ENCODE measurements at places on chromosomes 11 and 22.

DNA sequence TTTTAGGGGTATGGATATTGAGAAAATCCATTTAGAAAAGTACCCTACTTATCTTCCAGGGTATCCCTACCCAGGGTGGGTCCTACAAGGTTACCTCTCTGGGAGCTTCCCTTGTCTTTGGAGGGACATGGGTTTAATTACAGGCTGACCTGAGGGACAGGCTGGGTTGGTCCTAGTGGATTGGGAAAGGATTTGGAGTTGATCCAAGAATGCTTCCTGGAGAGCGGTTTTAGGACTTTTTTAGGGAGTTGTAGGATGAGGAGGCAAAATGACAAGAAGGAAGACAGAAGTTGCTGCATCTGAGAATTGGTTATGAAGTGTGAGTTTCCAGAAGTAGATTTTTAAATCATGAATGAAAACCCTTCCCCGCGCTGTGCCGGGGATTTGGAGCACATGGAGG, 61.8 kb upstream of the CRTAM start:
- no peak for DNase-seq

- DNase-seq = no peak
These were observed 638 bp downstream of the PARVA start for GRCh38 chr11:12377824-12378593.

DNA sequence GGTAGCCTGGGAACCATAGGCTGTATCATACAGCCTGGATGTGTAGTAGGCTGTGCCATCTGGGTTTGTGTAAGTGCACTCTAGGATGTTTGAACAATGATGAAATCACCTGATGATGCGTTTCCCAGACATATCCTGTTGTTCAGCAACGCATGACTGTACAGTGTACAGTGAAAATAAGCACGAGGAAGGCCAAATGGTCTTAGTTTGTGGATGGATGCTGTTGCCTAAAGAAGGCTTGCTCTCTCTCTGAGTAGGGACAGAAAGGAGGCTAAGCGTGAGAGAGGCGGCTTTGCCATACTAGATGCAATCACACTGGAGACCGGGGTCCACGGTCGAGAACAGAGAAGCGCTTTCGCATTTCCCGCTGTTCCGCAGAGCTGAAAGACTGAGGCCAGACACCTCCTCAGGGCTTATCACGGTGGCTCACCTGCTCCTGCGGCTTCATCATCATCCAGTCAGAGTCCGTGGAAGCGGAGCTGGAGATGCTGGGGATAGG, 27.6 kb upstream of the APLP2 start:
- no peak for DNase-seq

GRCh38 chr11:131441051-131441810, 70.8 kb downstream of the NTM start:
- no peak for DNase-seq

DNA sequence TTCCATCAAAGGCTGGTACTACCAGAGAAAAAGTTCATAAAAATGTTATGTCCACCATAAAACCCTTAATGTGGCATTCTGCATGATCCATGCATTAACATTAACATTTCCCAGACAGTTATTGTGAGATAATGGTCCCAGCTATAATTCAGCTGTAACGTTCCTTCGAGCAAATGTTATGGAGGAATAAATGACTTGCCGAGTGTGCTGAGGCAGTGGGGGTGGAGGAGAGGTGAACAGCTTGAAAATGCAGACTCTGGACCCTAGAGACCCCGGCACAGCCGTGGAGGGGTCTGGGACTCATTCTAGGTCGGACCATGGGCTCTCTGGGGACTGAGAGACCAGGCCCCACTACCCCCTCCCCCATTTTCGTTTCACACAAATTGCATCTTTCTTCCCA, 141.9 kb downstream of the PKNOX2 start:
- DNase-seq = no peak

- no peak for DNase-seq
These were observed 65.3 kb downstream of the MAML2 start for GRCh38 chr11:96277696-96278038.

DNA sequence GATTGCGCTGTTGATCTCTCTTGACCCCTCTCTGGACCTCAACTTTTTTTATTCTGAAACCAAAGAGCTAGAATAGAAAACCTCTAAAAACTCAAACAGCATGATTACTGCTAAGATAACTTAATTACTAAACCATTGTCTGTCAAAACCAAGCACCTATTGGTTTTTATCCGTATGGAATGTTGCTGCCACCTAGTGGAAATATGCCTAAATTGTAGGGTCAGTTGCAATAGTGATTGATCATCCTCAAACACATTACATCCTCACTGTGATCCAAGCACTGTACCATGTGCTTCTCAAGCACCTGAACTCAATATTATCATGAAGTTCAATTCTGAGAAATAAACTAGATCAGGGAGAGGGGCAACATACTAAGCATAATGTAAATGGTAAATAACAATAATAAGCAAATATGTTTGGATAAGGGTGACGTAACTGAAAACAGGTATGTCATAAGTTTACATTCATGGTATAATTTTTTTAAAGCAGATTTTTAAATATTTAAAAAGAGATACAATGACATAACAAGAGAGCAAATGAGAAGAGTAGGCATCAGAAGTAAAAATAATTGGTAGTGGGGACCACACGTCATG, 3.8 kb upstream of the OR5A2 start:
- DNase-seq = peak; percentile 54

DNA sequence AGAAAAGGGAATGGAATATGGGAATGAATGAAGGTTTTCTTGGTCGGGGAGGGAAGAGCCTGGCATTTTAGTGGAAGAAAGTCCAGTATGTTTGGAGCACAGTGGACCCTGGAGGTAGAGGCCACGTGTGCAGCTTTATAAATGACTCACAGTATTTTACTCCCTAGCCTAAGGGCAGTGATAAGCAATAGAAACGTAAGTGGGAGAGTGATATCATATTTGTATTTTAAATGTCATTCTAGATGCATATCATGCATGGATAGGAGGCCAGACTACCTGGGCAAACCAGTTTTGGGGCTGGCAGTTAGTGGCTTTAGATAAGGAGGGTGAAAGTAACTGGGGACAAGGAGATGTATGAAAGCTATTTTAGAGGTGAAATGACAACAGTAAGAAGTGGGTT, 174.1 kb downstream of the ARHGAP42 start:
- DNase-seq = no peak

- DNase-seq = no peak
These were observed 4.7 kb downstream of the SIK2 start for GRCh38 chr11:111606986-111607385.
